ENCODE measurements at places on chromosomes 1 and 21.

DNA sequence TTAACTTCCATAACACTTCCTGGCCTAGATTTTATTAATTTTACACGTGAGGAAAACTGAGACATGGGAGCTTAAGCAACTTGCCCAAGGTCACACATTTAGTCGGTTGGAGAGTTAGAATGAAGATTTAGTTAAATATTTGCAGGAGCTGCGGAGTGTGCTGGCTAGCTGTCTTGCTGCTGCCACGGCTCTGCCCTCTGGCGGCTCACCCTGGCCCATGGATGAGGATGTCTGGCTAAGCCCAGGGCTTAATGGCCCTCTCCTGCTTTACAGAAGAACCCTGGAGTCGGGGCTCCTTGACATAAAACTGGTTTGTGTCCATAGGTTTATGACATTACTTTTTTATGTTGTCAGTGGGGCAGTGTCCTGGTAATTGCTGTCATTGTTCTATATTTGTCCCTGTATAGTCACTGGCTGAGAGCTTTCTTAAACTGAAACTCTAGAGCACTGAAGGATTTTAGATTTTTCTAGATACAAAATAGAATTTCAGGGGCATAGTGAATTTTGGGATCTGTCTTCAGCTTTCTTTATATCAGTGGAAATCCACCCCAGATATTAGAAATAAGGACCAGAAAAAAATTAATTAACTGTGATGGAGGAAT is 88.9 kb upstream of the WLS start:
- no peak for DNase-seq

- DNase-seq, result no peak
Observed at GRCh38 chr1:64616039-64616438, 128.8 kb upstream of the RAVER2 start.

DNA sequence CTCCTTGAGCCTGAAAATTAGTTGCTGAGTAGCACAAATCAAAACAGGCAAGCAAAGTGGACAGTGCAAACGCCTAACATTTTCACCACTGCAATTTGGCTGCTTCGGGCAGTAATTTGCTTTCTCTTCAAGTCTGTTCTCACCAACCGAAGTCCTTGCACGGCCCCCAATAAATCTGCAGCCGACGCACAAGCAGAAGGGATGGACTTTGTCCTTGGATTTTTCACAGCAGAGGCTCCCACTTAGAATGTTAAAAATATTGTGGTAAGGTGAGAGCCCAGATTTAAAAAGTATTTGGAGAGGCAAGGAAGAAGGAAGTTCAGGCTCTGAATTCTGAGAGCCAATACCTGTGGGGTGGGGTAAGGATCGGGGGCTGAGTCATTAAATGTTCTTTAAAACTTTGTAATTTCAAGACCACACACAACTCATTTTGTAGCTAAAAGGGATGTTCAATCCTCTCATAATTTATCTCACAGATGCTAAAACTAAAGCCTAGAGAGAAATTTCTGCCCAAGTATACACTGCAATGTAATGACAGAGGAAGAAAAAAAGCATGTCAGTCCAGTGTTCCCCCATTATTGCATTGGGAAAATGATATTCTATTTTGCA is 6.2 kb downstream of the CD247 start:
- no peak for DNase-seq

DNA sequence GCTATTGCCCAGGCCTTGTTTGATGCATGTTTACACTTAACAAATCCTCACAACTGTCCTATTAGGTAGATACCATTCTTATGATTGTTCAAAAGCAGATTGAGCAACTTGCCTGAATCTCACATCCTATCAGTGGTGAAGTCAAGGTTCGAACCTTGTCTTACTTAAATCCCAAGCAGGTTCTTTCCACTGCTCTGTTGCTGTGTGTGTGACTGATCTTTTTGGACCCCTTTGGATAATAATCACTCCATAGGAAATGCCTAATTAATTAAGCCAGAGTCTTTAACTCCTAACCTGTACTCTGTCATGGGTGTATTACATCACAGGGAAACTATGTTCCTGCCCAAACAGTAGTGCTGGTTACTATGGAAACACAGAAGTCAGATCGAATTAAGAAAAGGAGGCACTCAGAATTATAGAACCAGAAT is 84.2 kb downstream of the SPATA46 start:
- DNase-seq, result no peak

DNA sequence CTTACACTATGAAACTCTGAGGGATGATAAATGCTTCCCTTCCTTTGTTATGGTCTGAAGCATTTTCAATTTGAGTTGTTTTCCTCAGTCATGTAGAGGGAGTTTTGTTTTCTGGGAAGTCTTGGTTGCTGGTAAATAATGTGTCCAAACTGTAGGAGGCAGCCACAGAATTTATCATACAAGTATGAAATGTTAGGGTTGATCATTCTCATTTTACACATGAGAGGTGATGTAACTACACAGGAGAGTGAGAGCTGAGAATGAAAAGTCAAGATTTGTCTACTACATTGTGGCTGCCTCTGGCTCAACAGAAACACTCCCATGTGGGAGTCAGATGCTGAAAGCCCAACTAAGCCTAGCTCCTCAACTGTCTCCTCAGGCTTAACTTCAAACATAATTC is 182.5 kb upstream of the SGIP1 start:
- no peak for DNase-seq

DNA sequence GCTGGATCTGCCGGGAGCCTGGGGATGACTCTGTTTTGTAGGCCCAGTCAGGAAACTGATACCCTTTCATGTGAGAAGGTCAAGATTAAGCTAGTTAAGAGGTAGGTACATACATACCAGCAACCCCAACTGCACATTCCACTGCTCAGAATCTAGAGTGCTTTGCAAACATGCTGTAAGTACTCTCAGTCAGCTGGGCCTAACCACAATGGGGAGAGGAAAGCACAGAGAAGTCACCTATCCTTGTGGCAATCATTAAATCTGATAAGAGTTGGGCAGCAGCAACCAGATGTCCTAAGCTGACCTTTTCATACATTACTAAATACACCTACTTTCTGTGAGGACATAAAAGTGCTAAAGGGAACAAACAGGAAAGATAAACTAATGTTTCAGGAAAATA is 2.5 kb downstream of the ETV3 start:
- DNase-seq, result no peak

GRCh38 chr1:77048615-77049005 is 170.6 kb downstream of the PIGK start:
- no peak for DNase-seq

- DNase-seq, result no peak
Observed at GRCh38 chr1:195097316-195097715, 1510.9 kb downstream of the KCNT2 start.

DNA sequence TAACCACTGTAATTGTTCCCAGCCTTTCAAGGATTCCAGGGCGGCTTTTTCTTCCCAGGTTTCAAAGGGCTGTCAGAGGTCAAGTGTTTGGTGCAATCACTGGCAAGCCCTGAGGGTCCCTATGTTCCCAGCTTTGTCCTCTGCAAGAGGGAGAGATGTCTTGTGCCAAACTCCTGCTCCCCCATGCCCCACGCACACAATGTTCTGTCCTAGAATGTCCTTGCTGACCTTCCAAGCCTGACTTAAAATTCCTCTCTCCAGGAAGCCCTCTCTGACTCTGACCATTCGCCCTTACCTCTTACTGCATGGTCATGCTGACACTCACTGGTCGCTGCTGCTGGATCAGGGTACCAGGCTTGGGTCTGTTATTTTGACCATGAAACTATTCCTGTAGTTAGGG is 152.5 kb upstream of the KCND3 start:
- DNase-seq, result no peak

DNA sequence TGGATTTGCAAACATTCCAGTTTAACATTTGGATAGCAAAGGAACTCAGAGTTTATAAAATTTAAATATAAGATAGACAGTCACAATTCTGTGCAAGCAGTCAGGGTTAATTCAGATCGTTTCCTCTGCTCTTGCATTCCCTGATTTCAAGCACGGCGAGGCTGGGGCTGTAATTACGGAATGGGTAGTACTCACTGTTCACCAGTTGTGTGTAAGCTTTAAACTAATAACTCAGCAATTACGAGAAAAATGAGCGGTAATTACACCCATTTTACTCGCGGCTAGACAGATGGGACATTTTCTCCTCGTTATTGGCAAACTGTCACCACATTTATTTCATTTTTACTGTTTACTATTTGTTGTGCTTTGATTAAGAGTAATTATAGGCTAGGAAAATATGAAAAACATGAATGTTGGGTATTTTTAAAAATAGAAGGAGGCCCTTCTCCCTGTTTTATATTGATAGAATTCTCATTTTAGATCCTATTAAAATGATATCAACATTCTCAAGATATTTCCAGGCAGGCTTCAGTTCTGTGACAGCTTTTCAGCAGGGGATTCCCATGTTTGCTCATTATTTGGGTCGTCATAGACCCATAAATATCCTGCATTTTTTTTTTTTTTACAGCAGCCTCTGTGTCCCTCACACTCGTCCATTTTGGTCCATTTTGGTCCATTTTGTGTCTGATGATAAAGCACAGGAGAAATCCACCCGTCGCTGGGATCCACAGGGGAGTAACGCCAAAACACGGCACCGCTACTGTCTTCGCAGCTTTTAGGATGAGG is 208.3 kb downstream of the DSCAM start:
- DNase-seq, result no peak

- no peak for DNase-seq
Observed at GRCh38 chr21:35940074-35940927, 120.0 kb downstream of the SETD4 start.

- DNase-seq, result no peak
Observed at GRCh38 chr1:239800861-239801260, 290.8 kb upstream of the FMN2 start.

- no peak for DNase-seq
Observed at GRCh38 chr1:215986401-215986800, 419.3 kb downstream of the KCTD3 start.

DNA sequence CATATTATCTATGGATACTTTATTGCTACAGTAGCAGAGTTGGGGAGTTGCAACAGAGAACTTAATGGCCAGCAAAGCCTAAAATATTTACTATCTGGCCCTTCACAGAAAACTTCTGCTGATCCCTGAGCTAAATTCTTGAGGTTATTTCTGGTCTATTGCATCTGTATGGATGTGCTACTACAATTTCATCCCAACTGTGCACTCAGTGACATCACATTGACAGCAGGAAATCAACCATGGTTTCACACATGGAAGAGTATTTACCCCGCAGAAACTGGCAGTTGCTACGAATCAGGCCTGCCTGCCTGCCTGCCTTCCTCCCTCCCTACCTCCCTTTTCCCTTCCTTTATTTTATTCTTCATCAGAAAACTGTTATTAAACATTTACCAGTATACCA is 12.1 kb downstream of the CLCA2 start:
- no peak for DNase-seq
